HuH-7 (cell line): ENCODE measurements at places on chromosomes 12 and 14.

GRCh38 chr14:22200977-22201605 lies 387.9 kb downstream of the DAD1 start:
- peak; percentile 20 for DNase-seq

GRCh38 chr14:91573894-91574837 lies 64.1 kb upstream of the PPP4R3A start:
- peak; percentile 49 for DNase-seq

DNA sequence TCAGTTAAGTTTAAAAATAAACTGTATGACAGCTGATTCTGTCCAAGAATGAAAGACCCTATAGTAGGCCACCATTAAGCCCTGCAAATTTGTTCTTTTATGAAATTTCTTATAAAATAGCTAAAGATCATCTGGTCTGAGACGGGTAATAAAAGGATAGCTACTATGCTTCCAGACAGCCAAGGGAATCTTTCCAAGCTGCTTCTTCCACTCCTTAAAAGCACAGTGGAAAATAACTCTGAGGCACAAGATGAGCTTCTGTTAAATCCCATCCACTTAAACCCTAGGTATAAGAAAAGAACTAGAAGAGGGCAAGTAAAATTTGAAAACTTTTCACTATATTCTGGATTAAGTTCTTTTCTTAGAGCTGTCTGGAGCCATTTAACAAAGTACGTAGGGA lies 194.3 kb downstream of the CAPZA3 start:
- DNase-seq = no peak

- DNase-seq = no peak
These were observed 847 bp downstream of the CCDC59 start for GRCh38 chr12:82357340-82357739.

GRCh38 chr14:48954446-48954845 lies 631.7 kb downstream of the RPS29 start:
- DNase-seq = no peak

DNA sequence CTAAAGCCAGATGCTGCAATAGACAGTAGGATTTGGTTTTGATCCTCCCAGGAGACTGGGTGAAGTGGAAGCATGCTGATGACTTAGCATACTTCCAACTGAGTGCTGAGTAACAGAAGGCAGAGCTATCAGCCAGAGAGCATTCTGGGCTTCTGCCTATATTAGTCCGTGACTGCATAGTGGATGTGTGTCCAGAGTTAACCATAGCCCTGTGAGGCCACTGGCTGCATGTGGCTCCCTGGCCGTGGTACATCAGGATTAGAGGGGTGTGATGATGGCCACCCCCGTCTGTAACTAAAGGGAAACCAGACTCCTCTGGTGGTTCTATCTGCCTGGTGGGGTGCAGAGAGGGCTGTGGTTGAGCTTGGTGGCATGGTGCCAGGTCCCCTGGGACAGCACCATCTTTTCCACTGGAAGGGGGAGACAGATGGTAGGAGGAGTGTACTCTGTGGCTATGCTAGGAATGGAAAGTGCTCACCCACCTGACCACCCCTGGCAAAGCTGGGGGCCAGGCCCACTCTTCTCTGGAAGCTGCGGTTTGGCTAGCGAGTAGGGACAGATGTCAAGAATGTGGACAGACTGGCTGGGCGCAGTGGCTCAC lies 27.4 kb downstream of the ABCD4 start:
- DNase-seq = no peak

DNA sequence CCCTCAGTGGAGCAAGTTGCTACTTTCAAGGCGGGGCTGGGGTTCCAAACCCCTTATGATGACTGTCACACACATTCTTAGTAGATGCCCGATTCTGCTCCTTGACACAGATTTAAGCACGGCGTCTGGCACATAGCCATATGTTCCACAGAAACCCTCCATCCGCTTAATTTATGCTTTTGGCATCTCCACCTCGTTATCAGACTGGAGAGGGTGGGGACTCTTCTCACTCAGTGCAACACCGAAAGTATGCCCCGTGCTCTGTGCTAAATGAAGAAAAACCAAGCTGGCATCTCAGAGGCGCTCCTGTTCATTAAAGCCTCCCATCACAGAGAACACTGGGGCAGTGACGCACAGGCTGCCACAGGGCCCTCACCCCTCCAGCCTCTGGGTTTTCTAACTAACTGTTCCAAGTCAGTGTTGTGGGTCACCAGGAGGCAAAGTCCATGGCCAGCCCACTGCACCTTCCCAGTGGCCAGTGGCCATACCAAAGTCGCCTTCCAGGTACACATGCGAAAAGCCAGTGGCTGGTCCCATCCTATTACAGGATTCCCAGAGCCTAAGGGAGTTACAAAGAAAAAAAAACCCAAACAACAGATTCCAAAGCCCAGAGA lies 27.3 kb downstream of the CCDC88C start:
- no peak for DNase-seq

DNA sequence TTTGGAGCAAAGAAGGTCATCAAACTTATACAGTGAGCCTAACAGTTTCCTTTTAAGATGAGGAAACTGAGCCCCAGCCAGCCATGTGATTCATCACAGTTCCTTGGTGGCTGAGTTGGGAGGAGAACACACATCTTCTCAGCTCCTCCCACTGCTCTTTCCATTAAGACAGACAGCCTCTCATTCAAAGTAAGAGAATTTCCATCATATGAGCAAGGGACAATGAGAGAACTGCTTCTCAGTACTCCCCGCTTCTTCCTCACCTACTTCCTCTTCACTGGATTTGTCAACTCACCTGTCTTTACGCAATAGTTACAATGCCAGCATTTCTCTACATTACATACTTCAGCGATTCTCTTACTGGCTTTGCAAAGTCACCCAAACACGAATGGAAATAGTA lies 2.2 kb downstream of the IFNG start:
- DNase-seq = no peak

GRCh38 chr12:48615681-48616080 lies 45.8 kb upstream of the LALBA start:
- no peak for DNase-seq

GRCh38 chr14:103530390-103530789 lies 1.4 kb downstream of the TRMT61A start:
- no peak for DNase-seq
